Stimulated activated naive CD8-positive, alpha-beta T cell treated with anti-CD3 and anti-CD28 coated beads, Interleukin-15, amount 100 ng/mL, for 72 hours (primary cell): ENCODE measurements at places on chromosomes 7 and 10.

GRCh38 chr7:129968592-129969383, 16.0 kb upstream of the UBE2H start:
- DNase-seq = no peak

DNA sequence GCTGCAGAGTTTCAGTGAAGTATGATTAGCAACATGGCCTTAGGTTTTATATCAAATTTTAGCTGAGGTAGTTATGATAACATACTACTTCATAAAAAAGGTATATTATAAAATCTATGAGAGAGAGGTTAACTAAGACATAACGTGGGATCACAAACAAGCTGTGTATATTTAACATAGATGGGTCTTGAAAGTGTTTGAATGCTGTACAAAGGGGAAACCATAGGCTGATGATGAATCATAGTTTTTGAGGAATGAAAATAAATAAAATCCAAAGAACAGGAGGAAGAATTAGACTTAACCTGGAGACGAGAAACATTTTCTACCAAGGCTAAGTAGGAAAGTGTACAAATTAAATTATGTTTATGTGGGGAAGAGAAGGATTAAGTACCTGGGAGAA, 119.0 kb downstream of the GNAI1 start:
- no peak for DNase-seq

- DNase-seq = no peak
Measured at GRCh38 chr10:132132421-132132841, 54.3 kb upstream of the DPYSL4 start.

DNA sequence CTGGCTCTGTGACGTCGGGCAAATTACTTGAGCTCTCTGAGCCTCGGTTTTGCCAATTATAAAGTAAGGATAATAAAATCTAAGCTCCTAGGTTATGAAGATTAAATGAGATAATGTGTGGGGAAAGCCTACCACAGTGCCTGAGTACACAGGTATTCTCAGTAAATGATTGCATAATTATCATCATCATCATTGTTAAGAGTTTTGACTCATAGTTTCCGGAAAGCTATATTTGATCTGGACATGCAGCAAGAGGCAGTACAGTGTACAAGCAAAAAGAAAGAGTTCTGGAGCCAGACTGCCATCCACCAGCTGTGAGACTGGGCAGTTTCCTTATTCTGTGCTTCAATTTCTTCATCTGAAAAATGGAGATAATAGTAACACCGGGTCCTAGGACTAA, 155.6 kb upstream of the YAE1 start:
- DNase-seq = no peak

GRCh38 chr7:129295015-129295423, 70.2 kb downstream of the AHCYL2 start:
- no peak for DNase-seq

DNA sequence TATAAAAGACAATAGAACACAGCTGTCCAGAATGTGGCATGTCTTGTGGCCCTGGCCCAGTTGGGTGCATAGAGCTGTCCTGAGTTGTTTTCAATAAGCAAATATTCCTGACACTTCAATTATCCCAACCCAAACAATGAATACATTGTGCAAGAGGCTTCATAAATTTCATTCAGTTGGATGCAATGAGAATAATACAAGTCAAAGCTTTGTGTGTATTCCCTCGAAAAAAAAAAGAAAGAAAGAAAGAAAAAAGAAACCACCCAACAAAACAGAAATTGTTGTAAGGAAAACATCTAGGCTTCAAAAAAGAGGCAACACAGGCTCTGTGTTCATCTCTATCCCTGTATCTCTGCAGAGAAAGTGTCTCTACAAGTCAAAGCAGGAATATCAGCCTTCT, 138.7 kb upstream of the ADO start:
- DNase-seq = no peak

GRCh38 chr10:124731551-124731950, 12.6 kb downstream of the FAM53B start:
- no peak for DNase-seq

DNA sequence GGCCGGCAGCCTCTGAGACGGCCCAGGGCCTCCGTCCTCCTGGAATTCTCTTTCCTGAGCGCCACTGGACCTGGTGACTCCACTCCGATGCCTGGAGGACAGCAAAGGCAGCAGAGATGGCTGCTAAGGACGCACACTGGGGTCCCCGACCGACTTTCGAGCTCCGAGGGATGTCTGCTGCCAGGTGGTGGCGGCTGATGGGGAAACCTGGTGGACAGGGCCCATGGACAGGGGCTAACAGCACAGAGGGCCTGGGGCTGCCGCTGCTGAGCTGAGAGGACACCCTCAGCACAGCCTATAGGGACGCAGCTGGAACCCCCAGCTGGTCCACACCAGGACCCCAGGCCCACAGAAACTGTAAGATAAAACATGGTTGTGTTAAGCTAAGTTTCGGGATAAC, 366.3 kb downstream of the DNAJB6 start:
- DNase-seq = no peak

DNA sequence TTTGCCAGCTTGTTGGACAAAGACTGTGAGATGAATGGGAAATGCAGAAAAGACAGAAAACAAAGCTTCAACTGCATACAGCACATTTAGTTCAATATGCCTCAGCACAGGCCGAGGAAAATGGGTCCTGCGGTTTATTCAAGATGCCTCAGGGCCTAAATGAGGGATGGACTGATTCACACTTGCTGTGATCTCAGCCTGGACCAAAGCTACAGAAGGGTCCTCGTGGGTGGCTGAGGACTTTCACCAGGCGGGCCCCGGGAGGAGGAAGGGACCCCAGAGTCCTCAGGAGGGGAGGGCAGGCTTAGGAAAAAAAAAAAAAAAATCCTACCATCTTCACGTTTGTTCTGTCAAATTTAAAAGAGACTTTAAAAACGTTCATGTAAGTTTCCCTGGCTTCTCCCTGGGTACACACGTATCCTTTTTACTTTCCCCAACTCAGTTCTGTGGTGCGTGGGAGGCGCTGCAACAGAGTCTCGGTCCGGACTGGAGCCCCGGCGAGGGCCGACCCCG, 624 bp upstream of the ZNF783 start:
- no peak for DNase-seq

DNA sequence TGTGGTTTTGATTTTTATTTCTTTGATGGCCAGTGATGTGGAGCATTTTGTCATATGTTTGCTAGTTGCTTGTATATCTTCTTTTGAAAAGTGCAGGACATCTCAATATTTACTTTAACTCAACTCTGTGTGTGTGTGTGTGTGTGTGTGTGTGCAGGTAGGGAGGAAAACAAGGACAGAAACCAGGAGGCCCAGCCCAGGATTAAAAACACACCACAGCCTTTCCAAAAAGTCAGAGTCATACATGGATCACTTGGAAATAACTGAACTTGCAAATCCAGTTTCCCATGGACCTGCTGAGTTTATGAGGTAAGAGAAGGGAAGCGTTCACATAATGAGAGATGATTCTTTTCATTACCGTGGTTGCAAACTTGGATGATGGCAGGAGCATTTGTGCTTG, 189.9 kb upstream of the LYZL1 start:
- DNase-seq = no peak

DNA sequence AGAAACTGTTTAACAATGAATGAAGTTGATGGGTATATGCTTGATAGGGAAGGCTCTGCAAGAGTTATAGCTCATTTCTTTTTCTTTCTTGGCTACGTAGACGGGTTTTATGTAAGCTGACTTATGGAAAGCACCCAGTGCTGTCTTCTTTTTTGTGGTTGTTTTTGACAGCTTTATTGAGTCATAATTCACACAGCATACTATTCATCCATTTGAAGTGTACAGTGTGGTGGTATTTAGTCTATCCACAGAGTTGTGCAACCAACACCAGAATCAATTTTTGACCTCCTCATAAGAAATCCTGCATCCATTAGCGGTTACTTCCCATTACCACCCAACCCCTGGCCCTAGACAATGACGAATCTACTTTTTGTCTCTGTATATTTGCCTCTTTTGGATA, 240.6 kb upstream of the KIAA1217 start:
- DNase-seq = no peak

DNA sequence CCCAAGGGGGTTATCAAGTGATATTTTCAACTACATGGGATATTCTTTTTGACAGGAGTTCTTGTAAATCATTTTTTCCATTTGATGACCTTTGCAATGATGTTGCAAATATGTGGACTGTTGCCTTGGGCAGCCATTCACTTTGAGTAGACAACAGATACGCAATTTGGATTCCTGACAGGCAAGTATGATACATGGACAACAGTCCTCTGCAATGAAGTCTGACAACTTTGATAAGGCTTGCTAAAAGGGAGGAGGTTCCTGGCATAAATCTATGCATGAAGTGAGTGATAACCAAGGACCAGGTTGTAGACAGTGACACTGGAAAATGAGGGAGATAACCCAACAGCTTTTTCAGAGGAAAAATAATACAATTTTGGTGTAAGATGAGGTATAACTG, 17.7 kb downstream of the LRRD1 start:
- DNase-seq = no peak

- no peak for DNase-seq
Measured at GRCh38 chr7:54722026-54722425, 37.0 kb downstream of the SEC61G start.

DNA sequence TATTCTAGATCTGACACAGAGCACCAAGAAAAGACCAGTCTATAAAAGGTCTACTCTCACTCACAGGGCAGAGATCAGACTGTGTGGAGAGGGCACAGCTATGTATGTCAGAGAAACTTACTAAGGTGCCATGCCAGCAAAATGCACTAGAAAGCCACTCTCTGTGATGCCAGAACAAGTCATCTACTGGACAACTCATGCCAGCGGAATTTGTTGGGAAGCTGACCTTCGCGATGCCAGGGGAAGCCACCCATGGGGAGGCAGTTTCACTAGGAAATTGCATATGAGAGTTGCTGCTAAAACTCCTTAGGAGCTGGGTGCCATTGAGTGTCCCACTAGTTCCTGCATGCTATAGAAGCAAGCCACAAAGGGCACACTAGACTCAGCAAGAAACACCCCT, 58.5 kb downstream of the MICU1 start:
- no peak for DNase-seq

DNA sequence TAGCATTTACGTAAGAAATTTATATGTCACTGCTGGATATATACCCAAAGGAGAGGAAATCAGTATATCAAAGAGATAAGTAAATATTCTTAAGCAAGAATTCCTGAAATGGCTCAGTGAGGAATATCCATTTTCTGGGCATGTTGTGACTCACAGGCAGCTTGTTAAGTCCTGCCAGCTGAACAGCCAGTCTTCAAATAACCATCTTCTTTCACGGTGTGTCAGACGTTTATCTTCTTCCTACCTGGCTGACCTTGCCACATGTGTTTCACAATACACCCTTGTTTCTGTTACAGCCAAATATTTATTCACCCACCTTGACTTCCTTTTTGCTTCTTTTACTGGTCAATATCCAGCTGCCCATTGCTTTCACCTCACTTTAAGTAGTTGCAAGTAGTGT, 648.1 kb downstream of the ANKRD7 start:
- DNase-seq = no peak

GRCh38 chr7:116851671-116852070, 10.7 kb upstream of the CAPZA2 start:
- no peak for DNase-seq

DNA sequence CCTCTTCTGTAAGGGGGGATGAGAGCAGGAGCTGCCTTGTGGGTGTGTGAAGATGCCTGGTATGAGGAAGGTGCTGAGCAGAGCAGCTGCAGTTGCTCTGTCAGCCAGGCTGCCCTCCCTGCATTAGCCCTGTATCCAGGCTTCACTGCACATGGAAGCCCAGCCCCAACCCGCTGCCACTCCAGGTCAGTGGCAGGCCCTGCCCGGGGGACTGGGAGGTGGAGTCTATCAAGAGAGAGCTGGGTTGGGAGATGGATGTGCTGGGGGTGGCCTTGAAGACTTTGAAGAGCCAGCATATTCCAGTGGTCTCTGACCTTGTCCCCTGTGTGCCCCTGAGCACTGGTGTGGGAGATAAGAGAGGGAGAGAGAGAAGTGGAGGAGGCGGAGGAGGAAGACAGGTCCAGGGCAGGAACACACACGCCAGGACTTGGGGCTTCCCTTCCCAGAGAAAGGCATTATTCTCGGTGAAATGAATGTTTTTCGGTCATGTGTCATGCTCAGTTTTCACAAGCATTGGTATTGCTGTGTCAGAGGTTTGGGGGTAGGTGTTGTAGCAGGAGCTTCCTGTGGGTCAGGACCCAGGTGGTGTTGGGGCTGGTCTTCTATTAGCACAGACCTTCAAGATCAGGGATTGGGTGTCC, 2.6 kb downstream of the PPIF start:
- DNase-seq = no peak

DNA sequence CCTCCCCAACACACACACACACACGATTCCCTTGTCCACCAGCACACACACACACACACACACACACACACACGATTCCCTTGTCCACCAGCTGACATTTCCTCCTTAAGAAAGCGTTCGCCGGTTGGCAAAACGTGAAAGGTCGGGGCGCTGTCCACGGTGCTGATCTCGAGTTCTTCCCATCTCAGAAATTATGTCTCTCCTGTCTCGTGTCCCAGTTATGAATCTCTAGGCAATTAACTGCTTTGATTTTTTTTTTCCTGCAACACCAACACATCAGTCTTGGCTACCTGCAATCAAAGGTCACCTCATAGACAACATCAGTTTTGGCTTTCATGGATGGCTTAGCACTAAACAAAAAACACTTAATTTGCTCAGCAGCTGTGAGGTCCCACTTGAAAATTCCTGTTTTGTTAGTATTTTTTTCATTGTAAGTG, 1.9 kb downstream of the INA start:
- DNase-seq = peak; percentile 23

- DNase-seq = peak; percentile 19
Measured at GRCh38 chr10:131081376-131081775, 230.1 kb downstream of the TCERG1L start.

- DNase-seq = no peak
Measured at GRCh38 chr7:142508251-142508650, 241.0 kb upstream of the PRSS1 start.

- DNase-seq = no peak
Measured at GRCh38 chr7:138358850-138359341, 101.2 kb upstream of the TRIM24 start.

GRCh38 chr7:39950473-39951225, 593 bp downstream of the CDK13 start:
- peak; percentile 61 for DNase-seq

DNA sequence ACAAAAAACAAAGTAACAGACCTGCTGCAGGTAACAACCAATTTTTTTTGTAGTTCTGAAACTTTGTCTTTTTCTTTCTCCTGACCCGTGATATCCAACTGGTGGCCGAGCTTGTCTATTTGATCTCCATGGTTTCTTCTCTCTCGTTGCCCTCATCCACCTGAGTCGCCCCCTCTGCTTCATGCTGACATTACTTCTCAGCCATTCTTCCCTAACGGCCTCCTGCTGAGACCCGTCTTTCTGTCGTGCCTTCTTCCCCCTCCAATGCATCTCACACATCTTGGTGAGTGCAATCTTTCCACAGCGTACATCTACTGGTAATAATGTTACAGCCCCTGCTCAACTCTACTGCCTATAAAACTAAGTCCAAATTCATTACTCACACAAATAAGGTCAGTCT, 352.9 kb downstream of the RNLS start:
- no peak for DNase-seq

DNA sequence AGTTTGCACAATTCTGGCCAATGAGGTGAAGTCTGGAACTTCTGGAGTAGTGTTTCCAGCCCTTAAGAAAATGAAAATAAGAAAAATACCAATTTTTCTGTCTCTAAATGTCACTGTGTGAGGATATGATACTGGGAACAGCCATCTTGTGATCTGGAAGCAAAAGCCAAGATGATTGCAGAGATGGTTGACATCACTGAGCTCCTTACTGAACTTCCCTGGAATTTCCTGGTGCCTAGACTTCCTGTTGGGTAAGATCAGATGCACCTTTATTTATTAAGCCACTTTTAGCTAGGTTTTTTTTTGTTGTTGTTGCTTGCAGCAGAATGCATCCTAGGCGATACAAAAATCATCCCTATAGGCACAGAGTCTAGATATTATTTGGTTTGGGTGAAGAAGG, 27.3 kb upstream of the INHBA start:
- no peak for DNase-seq
